ENCODE measurements at places on chromosomes 5 and 9.

- no peak for DNase-seq
Measured at GRCh38 chr5:168984135-168984675, 316.7 kb downstream of the SLIT3 start.

DNA sequence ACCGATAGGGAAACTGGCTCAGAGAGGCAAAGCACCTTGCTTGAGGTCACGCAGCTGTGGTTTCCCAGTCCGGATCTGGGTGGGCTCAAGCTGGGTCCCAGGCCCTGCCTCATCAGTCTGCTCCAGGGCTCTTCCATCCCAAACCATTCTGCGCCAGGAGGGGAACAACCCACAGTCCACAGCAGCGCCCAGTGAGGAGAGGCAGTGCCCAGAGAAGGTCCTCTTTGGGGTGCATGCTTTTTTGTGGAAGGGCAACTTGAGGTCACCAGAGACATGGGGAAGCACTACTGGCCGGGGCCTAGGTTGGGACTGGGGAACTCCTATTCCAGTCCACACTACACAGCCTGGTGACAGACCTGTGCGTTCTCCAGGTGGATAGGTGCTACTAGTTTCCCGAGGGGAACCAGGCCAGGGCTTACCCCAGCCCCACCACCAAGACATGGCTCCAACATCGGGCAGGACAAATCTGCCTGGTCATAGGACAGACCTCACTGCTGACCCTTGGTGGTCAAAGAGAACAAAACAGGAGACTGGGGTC is 62.5 kb upstream of the RNF130 start:
- no peak for DNase-seq

DNA sequence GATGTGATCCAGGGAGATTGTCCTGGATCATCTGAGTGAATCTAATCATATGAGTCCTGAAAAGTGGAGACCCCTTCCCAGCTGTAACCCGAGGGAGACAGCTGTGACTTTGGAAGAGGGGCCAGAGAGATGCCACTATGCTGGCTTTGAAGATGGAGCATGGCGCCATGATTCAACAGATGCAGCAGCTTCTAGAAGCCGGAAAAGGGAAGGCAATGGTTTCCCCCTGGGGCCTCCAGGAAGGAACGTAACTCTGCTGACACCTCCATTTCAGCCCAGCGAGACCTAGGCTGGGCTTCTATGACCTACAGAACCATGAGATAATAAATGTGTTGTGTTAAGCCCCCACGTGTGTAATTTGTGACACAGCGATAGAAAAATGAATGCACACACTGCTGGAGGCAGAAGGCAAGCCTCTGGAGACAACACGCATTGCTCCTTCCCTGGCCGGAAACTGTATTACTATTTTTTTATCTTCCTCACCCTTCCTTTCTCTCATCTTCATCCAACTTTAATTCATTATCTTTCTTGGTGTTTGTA is 16.6 kb upstream of the SARDH start:
- no peak for DNase-seq

DNA sequence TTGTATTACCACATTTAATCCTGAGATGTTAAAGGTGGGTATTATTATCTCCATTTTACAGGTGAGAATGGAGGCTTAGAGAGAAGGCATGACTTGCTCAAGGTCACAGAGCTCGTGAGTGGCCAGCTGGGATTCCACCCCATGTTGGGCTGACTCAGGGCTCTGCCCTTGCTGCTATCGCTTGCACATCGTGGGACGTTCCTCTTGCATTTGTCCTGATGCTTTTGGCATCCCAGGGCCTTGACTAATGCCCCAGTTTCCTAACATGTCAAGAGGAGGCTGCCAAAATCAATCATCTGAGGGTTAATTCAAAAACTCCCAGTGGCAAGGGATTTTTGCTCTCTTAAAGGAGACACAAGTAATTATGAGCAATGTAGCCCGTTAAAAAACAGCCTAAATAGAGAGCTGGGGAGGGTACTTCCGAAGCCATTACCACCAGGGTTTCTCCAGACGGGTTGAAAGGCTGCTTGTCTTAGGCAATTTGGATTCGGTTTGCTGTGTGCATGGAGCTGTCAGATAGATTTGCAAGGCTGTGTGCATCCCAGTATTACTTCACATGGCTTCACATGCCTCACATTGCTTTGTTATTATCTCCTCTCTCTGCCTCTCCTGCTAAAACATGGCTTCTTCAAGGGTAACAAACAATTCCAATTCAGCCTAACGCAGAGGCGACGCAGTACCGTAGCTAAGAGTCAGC is 347.4 kb downstream of the DRD1 start:
- DNase-seq: no peak

DNA sequence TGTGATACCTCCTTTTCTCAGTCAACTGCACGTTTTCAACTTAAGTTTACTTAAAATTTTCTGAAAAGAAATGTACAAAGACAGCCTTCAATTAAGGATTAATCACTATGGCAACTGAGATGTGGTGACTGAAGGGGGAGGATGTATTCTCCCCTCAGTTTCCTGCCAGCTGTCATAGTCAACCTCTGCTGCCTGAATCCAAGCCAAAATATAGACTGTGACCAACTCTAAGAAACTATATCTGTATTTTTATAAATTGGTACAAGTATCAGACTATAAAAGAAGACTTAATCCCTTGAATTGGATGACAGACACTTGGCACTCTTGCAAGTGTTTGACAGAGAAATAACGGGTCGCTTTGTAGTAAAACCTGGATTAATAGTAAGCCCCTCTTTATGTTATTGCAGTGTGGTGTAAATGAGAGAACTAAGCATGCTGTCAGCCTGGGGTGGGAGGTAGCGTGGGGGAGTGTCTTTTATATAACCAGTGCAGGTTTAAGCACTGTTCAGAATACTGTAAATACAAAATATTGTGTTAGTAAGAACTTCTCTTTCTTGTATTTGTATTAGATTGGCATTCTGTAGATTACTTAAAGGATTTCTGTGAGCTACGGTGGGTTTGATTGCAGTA is 106.4 kb downstream of the ERCC6L2 start:
- no peak for DNase-seq

DNA sequence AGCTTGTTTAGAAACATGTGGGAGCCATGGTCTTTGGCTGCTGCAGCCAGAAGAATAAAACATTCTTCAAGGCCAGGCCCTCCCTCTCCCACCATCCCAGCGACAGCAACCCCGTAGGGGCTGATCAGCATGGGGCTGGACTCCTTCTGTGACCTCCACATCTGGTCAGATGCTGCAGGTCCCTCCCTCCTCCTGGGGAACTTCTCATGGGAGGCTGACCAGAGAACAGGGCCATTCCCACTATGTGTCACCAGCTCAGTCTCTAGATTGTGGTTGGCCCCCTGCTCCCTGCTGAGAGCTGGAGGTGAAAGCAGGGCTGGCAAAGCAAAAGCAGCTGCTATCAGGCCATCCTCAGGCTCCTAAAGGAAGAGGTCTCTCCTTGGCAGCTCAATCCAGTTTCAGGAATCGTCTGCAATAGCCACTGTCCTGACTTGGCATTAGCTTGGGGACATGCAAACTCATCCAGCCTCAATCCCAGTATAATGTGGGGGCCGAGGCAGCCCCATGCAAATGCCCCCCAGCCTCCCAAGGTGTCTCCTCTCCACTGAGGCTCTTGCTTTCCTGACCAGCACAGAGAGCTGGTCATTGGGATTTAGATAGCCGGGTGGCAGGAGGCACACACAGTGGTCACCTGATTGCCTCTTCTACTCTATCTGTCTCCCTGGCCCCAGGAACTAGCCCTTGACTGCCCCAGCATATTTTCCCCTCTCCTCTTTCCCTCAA is 81.5 kb downstream of the NRG2 start:
- DNase-seq: no peak

DNA sequence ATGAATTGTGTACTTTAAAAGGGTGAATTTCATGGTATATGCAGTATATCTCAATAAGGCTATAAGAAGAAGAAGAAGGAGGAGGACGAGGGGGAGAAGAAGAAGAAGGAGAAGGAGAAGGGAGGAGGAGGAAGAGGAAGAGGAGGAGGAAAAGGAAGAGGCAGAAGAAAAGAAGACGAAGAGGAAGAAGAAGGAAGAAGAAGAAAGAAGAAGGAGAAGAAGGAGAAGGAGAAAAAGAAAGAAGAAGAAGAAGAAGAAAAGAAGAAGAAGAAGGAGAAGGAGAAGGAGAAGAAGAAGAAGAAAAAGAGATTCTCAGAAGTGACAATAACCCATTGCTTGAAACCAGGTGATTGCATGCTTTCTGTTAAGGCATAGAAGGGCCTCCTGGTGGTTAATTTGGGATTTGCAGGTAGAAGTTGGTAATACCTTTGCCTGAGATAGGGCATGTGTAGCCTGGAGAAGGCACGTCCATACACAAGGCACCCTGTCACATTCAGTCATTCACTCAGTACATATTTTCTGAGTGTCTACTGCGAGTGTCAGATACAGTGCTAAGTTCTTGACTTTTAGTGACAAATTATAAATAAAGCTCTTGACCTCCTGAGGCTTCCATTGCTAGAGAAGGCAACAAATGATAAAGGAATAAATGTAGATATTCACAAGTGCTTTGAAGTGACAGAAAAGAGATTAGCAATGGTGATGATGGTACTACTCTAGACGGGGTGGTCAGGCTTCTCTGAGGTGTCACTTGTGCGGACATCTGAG is 231.3 kb downstream of the NPR3 start:
- DNase-seq: no peak

DNA sequence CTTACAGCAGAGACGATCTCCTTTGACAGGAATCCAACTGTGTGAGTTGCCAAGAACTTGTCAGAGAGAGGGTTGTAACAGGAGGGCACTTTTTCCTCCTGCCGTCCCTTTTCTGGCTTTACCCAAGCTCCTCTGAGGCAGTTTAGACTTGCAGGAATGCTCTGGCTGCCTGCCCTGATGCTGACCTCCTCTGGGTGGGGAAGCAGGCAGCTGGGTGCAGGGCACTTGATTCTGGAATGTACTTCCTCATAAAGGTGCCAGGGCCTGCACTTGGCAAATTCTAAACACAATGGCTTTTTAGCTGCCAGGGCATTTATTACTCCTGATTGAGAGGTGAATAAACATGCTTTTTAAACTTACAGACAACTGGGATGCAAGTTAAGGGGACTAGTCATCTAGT is 190.4 kb downstream of the EPB41L4A start:
- no peak for DNase-seq

DNA sequence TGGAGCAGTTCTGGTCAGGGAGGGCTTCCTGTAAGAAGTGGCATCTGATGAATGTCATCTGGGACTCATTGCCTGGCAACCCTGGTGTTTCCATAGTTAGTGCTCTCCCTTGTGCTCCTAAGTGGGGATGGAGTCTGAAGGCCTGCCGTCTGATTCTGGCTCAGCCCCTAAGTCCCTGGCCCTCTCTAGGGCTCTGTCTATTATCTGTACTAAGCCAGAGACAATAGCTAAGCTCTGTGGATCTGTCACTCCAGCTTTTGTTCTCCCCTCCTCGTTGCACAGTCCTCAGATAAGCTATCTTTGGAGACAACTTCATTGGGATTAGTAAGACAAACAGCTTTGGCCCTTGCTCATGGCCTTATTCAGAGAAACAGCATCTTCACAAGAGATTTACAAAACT is 30.6 kb upstream of the TTC1 start:
- DNase-seq: no peak

GRCh38 chr9:83106263-83106662 is 43.3 kb upstream of the RASEF start:
- DNase-seq: no peak

- no peak for DNase-seq
Measured at GRCh38 chr9:131611586-131612315, 66.4 kb downstream of the PRRT1B start.

- no peak for DNase-seq
Measured at GRCh38 chr9:38414040-38414723, 10.1 kb downstream of the IGFBPL1 start.

DNA sequence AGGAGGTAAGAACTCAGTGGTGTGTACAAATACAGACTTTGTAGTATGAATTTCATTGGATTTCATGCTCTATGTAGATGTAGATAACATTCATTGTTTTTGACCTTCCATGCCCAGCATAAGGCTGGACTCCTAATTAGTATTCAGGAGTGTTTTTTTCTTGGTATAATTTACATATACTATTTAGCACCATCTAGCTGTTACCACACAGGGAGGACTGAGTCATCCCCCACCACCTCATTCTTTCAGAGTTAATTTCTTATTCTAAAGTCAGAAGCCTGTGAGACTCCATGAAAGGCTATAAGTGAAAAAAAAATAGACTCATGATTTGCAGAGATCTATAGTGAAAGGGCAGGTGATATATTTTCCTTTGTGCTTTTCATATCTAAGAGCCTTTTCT is 555.0 kb downstream of the PRR16 start:
- DNase-seq: no peak

- DNase-seq: peak; percentile 27
Measured at GRCh38 chr9:130444565-130445221, at the start of gene ASS1. ASS1 (plus strand) TSS chr9:130444961; CDS start chr9:130452229, 7,268 bp downstream.

DNA sequence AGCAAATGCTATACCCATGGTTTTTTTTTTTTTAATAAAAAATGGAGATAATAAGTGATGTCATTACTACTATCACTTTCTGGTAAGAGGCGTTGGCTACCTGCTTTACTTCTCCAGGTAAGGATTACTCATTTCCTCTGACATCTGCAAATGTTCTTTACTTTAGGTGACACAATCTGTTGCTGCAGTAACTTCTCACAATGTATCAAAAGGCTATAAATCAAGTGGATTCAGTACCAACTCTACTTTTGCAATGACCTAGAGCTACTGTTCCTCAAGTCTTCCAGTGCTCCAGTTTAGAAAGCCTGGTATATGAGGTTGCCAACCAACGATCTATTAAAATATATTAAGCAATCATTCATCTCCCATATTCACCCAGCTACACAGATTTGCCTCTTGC is 129.1 kb downstream of the PLK2 start:
- no peak for DNase-seq

- no peak for DNase-seq
Measured at GRCh38 chr5:97231025-97231636, 48.1 kb upstream of the RIOK2 start.

- no peak for DNase-seq
Measured at GRCh38 chr5:108523360-108523759, 141.5 kb upstream of the FBXL17 start.

GRCh38 chr5:171520300-171521174 is 101.1 kb downstream of the FGF18 start:
- no peak for DNase-seq

- DNase-seq: no peak
Measured at GRCh38 chr9:79788662-79789061, 216.9 kb downstream of the TLE4 start.

- DNase-seq: no peak
Measured at GRCh38 chr5:135138116-135138850, 104.3 kb upstream of the PITX1 start.

DNA sequence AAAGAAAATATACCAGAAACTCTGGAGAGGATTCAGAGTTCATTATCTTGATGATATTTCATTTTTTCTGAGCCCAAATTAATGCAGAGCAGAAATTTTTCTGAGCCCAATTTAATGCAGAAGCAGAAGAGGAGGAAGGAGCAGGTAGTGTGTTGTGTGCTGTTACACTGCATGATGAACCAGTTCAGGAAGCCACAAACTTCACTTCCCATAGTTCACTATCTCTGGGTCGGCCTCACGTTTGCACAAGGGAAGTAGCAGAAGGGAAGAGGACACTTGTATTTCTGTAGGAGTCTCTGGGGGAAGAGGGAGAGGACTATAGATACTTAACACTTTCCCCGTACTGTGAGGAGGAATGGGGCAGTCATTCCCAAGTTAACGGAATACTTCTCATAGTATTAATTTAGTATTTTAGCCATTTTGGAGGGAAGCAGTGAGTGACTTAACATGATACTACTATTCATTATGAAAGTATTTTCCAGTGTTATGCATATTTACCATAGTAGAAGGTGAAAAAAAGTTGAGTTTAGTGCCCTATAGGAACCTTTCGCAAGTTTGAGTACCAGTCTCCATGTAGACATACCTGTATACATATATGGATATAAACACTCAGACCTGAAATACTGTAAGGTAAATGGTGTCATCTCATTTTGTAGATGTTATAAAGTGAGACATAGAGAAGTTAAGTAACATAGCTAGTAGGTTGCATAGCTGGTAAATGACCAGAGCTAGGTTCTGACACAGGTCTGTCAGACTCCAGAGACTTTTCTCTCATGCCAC is 30.0 kb downstream of the XPA start:
- DNase-seq: no peak

All from stimulated activated CD8-positive, alpha-beta memory T cell treated with anti-CD3 and anti-CD28 coated beads, Interleukin-4, amount 100 ng/mL, for 4 hours (primary cell).